ENCODE measurements at places on chromosomes 5 and 9. TPM values are rescaled to one million over a fixed set of nuclear protein-coding genes. Genes with fewer than 3 reads are reported as not detected.

DNA sequence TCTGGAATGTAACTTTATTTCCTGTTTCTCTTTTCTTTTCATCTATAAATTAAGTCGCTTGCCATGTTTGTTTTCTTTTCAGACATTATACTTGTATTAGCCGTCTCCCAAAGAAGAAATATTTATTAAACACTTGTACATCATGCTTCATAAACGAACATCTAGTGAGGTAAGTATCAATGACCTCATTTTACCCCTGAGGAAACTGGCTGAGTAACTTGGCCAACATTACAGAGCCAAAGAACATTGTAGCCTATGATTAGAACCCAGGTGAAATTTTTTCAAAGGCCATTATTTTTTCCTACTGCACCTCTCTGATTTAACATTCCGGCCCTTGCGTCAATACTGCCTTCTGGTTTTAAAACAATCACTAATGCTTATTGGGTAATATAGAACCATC lies 4.2 kb downstream of the FREM1 start:
- DNase-seq, result no peak

DNA sequence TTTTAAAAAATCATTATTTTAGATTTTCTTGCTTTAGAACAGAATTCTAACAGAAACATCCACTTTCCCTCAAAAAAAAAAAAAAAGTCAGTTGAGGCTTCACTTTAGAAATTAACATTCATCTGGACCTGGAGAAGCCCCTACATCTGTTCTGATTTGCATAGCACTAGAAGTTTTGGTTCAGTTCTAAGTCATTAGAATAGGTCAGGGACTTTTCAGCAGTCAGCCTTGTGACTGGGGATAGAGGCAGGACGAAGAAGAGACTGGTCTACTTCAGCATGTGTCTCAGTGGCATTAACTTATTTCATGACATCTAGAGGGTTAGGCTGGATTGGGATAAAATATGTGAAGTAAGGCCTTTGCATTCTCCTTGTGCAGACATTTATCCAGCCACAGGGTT lies 215.8 kb upstream of the DAB2 start:
- no peak for DNase-seq

DNA sequence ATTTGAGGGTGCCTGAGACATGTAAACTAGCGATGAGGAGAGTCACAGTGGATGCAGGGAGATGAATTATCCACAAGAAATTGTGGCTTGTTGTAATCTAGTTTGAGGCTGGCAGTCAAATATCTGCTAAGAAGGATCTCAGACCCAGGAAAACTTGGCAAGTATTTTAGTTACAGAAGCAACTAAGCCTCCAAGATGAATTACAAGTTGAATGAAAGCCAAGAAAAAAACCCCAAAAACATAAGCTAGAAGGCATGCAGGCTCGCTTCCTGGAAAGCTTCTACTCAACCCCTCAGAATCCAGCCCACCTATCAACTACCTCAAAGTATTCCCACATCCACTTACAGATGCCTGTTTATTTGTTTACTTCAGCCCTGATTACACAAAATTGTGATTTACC lies 696.9 kb downstream of the MAT2B start:
- DNase-seq, result peak; percentile 83

DNA sequence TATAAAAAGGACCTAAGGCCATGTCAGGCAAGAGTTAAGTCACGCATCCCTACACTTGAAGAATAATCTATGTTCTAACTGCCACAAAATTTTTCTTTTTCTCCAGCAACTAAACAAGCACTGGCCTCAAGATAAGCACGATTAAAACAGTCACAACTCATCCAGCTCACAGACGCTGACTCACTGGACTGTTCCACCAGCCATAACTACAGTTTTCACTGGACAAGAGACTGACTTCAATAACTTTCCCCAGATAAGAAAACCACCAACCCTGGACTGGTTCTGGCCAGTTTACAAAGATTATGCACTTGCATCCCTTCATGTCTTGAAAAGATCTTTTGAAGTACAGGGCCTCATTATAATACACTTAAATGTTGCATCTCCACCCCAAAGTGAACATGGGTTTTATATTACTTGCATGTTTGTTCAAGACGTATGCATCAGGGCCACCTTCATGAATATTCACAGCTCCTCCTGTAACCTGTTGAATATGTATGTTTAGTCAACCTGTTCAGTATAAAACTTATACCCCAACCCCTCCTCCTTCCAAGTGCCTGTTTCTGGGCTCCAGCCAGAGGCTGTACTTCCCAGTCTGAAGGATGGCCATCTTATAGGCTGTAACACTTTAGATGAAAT lies 129.3 kb upstream of the EPB41L4A start:
- peak; percentile 92 for DNase-seq

- peak; percentile 89 for DNase-seq
Measured at GRCh38 chr9:35341585-35341984, 148.3 kb upstream of the RUSC2 start.

CDH6 gene
- total RNA-seq, result 7.4 TPM

FBXL7 gene
- total RNA-seq, result 12.6 TPM

SHISAL2B gene
- total RNA-seq, result not detected

Data from fibroblast of the aortic adventitia (primary cell).